Stimulated activated CD4-positive, alpha-beta T cell treated with anti-CD3 and anti-CD28 coated beads, Interleukin-15, amount 100 ng/mL, for 1 hour (primary cell): ENCODE measurements at places on chromosomes 3 and 15.
A peak's percentile ranks its signal among the peaks of the same experiment; 100 is the strongest.

GRCh38 chr3:187739561-187740332 lies 5.5 kb downstream of the BCL6 start:
- DNase-seq, result peak; percentile 72

GRCh38 chr3:186757686-186758220 lies 25.6 kb upstream of the EIF4A2 start:
- no peak for DNase-seq

- DNase-seq, result no peak
These were observed 56.1 kb upstream of the WNT5A start for GRCh38 chr3:55543181-55543614.

GRCh38 chr3:138023754-138024153 lies 13.8 kb downstream of the CLDN18 start:
- DNase-seq, result no peak

DNA sequence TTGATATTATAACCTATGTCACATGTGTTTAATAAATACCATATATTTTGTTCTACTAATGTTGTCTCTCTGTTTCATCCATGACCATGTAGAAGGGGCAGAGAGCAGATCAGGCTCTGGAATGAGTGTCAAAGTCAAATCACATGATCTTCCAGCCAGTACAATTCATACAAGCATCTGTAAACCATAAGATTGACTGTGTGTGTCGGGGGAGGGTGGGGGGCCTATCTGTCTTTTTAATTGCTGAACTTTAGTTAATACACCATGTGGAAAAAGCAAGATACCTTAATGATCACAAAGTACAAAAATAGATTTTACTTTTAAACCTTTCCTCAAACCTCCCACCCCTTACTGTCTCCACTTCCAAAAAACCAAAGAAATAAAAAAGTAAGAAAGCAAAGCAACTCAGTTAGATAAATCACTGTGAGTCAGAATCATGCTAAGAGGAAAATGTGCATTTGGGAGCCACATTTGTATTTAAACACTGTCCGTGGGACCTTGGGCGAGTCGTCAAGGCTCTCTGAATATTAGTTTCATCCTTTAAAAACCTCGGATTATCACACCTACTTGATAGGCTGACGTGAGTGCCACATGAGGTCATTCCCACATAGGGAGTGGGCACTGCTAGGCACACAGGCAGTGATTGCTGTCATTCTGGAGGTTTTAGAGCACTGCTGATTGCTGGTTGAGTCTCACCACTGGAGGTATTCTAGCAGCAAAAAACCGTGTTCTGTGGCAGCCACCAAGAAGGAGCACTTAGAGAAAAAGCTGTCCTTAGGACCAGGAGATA lies 21.0 kb upstream of the POLR2M start:
- no peak for DNase-seq
